ENCODE measurements at places on chromosomes 11 and 22.

- no peak for DNase-seq
These were observed 273.0 kb downstream of the CASP12 start for GRCh38 chr11:104625246-104625645.

- no peak for DNase-seq
These were observed 8.8 kb downstream of the ZBED4 start for GRCh38 chr22:49862496-49862776.

GRCh38 chr22:30225220-30225927 is 21.2 kb downstream of the LIF start:
- DNase-seq = no peak

DNA sequence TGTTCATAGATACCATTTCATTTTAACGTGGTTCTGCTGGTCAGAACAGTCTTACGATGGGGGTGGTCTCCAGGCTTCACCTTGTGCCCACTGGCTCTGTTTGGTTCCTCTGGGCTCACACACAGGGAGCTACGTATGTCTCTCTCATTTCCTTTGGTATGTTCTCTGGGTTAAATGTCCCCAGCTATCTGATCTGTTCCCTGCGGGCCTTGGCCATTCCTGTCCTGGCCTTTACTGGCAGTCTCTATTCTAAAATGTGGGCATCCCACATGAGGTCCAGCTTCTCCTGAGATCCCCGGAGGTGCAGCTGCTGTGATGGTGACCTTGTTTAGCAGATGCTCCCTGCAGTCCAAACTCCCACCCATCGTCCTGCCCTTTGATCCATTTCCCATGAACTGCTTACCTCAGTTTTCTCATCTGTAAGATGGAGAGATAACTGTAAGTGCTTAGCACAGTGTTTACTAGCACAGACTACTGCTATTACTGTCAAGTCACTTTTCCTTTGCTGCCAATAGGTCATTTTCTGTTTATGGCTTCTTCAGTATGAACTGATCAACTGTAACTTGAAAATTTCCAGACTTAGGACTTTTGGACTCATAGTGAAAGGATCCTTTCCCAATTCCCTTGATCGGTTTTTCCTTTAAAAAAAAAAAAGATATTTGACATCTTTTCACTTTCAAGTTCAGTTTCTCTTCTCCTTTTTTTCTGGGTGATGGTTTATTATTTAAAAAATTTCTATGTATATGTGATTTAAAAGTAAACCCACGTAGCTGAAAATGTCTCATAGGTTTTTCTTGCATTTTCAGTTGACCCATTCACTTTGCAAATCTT is 92.9 kb downstream of the PTPRJ start:
- DNase-seq = no peak

DNA sequence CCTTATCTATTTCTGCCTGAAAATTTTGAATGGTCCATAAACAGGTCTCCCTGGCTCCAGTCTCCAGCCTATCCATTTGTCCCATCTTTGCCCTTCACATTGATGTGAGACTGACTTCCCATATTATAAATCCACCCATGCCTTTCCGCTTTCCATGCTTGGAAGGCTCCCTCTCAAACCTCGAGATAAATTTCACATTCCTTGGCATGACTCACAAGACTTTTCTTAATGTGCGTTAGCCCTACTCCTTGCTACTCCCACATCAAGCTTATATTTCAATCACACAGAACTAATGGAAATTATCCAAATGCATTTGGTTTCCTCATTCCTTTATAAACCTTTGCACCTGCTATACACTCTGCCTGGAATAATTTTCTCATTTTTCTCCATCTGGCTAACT is 163.7 kb upstream of the NTM start:
- DNase-seq = no peak

- no peak for DNase-seq
These were observed 2.7 kb upstream of the EIF3M start for GRCh38 chr11:32580967-32581366.

DNA sequence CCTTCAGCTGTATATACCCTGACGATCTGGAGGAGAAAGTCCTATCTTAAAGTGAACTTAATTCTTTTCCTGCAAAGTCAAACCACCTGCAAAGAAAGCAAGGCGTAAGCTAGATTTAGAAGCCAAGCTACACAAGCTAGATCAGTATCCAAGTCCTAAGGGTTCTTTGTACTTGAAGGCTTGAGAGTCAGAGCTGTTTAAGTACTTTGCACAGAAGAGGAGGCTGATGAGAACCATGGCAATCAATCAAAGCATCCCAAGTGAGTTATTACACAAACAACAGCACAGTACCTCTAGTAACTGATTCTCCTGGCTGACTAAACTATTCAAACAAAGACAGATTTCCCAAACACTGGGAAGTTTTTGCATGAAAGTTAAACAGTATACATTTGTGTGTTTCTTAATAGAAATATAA is 1.9 kb downstream of the CDON start:
- no peak for DNase-seq

GRCh38 chr22:46905415-46905814 is 143.0 kb downstream of the TBC1D22A start:
- DNase-seq = no peak

GRCh38 chr11:3732671-3733436 is 61.7 kb upstream of the CHRNA10 start:
- DNase-seq = no peak

DNA sequence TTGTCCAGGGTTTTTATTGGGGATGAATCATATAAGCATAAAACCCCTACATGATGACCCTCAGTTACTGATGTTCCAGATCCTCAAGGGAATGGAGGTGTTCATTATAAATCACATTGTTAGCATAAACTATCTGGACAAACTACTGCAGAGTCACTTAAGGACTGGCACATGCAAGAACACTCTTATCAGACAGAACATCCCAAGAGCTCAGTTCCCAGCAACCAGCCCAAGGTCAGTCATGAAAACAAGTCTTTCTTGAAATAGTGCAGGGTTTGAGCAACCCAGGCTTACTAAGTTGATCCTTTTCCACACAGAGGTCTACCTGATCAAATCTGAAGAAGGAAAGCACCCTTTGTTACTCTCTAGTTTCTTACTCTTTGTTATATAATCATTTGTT is 13.5 kb upstream of the PTS start:
- no peak for DNase-seq

DNA sequence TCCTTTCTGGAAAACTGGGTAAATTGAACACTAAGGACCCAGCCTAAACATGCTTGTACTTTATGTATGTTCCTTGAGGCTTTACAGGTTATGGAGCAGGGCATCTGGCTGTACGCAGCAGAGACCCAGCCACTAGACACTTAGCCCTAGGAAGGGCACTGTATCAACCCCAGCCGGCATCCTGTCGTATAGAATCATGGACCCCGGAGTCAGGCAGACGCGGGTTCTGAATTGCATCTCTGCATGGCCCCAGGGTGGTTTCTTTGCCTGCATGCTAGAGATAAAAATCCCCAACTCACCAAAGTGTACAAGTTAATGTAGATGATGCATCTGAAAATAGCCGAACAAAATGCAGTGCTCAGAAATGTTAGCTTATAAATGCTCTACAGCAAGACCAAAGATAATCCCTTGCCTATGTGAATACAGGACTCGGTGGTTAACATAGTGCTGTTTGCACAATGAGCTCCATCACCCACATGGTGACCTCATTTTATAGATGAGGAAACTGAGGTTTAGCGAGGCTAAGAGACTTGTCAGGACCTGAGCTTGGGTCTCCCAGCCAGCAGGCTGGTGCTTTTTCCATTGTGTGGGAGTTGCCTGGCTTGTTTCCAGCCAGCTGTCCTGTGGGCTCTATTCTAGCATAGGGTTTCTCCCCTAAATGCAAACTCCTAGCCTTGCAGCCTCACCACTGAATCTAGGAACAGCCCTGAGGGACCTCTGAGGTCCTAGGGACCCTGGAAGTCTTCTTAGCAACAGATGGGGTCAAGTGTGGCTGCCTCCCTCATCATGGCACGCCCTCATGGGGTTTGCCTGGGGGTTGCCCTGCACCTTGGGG is 7.3 kb downstream of the CD6 start:
- no peak for DNase-seq

GRCh38 chr11:68942095-68942620 is 38.5 kb downstream of the IGHMBP2 start:
- no peak for DNase-seq

DNA sequence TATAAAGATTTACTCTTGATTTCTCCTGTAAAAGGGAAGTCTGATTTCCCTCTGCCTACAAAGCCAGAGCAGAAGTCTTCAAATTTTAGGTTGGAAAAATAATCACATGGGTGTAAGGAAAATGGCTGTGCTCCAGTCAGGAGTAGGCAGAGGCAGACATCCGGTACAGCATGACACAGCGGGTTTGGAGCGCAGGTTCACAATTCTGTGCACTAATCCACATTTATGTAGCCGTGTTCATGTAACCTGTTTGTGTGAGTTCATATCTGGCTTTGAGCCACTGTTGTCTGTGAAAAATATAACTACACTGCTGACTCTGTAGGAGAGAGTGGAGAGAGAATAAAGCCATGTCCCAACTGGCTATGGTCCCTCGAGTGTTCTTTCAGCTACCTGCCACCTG is 248.0 kb downstream of the CASP12 start:
- DNase-seq = no peak

DNA sequence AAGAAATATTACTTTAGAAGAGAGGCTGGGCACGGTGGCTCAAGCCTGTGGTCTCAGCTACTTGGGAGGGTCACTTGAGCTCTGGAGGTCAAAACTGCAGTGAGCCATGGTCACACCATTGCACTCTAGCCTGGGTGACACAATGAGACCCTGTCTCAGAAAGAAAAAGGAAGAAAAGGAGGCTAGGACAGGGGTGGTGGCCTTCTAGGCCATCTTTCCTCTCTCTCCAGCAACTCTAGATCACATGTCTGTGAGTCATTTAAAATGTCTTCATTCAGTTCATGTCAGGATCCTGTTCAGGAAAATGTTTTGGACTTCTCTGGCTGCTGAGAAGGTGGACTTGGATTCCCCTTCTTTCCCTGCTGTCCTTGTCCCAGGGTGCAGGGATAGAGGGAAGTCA is 53.3 kb downstream of the PPFIA1 start:
- no peak for DNase-seq

DNA sequence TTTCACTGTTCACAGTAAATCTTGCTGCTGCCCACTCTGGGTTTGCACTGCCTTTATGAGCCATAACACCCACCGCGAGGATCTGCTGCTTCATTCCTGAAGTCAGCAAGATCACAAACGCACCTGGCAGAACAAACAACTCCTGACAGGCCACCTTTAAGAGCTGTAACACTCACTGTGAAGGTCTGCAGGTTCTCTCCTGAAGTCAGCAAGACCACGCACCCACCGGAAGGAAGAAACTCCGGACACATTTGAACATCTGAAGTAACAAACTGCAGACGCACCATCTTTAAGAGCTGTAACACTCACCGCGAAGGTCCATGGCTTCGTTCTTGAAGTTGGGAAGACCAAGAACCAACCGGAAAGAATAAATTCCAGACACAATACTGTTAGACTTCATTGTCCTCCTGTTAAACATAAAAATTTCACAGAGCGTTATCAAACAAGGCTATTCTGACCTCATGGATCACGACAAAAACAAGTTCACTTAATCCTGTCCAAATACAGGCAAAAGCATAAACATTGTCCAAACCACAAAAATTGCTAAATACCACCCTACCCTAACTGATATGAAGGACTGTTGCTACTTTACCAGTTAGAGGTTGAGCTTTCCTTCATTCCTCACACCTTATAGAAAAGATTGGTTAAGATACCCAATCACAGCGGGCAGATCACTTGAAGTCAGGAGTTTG is 3.0 kb upstream of the CCDC117 start:
- DNase-seq = no peak

DNA sequence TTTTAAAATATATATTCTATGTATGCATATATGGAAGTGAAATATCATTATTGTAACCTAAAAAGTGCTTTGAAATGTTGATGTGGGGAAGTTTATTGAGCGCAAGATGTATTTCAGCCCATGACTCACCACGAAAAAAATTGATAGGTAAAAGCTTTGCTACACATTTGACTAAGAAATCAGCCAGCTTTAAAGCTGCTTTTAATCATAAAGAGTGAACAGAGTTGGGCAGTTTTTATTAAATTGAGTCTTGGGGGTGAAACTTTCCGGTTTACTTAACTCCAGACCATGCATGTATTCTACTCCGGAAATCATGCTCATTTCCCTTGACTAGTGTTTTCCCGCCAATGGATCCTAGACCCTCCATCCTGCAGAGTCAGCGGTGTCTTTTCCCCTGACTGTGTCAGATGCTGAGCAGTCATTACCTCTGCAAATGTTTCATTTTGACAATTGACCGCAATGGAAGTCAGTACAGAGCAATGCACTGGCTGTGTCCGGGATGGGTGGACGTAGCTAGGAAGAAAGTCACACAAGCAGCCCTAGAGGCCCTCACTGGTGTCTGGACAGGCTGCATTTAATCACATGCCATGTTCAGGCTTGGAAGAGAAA is 47.2 kb upstream of the MPEG1 start:
- DNase-seq = no peak

- no peak for DNase-seq
These were observed 97.9 kb downstream of the RRAS2 start for GRCh38 chr11:14261066-14261465.

- no peak for DNase-seq
These were observed 58.9 kb upstream of the ARHGAP32 start for GRCh38 chr11:129251067-129251466.

DNA sequence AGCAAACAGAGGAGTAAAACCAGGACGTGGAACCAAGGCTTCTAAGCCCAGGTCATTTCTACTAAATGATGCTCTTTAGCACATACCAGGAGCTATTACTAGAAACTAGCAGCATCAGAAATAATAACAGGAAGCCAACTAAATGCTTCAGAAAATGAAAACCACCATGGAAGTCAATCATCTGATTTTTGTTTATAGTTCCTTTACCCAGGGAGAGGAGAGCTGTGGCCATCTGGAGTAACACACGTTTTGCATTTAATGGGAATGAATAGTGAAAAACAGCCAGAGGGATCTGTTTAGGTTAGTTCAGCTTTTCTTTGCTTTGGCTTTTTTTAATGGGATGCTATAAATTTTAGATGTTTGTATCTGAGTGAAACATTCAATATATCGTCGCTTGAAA is 250.7 kb upstream of the ARHGAP20 start:
- DNase-seq = no peak

- DNase-seq = no peak
These were observed 140.9 kb upstream of the CHORDC1 start for GRCh38 chr11:90363739-90364138.

- DNase-seq = no peak
These were observed 109.9 kb upstream of the AKIP1 start for GRCh38 chr11:8801121-8801520.

- DNase-seq = no peak
These were observed 9.1 kb downstream of the MRGPRF start for GRCh38 chr11:69003866-69004367.

GRCh38 chr11:107591378-107592230 is 657 bp downstream of the ELMOD1 start:
- DNase-seq = no peak

- no peak for DNase-seq
These were observed 62.6 kb upstream of the PHF21A start for GRCh38 chr11:46183819-46184218.

Data from NCI-H1092 (cell line).